NCI-H1417 treated with DMSO at 0.1 percent for 48 hours (cell line): ENCODE measurements at places on chromosomes 7 and 10.

DNA sequence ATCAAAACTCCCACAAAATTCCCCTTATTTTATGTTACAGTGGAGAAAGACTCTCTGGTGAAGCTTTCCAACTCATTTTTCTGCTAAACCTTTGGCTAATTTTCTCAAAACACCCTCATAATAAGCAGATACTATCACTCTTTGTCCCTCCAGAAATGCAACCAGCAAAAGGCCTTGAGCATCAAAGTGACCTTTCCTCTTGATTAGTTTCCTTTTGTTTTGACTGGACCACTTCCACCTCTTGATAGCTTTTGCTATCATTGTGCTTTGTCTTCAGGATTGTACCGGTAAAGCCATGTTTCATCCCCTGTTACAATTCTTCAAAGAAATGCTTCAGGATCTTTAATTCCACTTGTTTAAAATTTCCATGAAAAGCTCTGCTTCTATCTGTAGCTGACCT is 115.1 kb upstream of the SLC13A1 start:
- DNase-seq, result no peak

GRCh38 chr10:72124381-72124780 is 36.0 kb upstream of the SPOCK2 start:
- no peak for DNase-seq

DNA sequence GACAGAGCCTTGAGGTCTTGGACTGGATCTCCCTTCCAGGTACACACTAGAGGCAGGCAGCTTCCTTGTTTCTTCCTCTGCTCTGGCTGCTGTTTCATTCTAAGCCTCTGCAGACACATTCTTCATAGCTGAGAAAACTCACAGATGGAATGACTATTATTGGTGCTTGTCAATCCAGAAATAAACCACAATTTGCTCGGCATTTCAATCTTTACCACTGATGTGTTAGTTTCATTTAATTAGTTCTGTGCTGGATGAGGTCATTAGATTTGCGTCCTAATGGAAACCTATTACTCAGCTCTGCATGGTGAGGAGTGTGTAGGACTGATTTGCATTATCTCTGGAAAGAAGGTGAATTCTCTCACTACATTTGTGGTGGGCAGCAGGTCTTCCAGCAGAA is 392.5 kb downstream of the NRG3 start:
- DNase-seq, result no peak

DNA sequence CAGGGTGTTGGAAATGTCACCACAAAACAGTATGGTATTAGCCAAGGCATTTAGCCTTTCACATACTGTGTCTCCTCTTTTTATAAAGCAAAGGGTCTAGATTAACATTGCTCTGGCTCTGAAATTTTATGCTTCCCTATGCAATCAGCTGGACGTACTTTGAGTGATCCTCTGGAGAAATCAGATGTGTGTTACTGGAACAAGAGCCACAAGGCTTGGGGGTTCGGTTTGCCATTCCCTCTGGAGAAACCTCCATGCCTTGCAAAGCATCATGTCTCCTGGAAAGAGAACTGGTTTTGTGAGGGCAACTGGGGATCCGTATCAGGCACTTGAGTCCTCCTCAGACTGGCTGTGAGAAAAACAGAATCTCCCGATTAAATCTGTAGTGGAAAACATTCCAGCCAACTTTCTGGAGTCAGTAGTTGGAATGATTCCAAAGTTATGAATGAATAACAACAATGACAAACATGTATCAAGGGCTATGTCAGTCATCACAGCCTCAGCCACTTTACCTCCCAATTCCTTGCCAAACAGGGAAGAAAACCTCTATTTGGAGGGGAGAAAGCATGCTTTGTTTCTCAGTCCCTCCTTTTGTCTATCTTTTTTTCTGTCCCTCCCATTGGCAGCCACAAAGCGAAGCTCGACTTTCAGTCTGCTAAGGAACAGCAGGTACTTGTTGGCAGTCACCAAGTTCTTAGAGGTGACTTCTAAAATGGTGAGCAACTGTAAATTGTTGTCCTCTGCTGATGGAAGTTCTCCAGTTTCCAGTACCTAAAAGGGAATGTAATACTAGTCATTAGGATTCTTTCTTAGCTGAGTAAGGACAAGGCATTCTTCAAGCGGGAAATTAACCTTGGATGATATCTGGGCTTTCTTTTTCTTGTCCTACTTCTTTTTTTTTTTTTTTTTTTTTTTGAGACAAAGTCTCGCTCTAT is 864.8 kb upstream of the AUTS2 start:
- DNase-seq, result no peak

DNA sequence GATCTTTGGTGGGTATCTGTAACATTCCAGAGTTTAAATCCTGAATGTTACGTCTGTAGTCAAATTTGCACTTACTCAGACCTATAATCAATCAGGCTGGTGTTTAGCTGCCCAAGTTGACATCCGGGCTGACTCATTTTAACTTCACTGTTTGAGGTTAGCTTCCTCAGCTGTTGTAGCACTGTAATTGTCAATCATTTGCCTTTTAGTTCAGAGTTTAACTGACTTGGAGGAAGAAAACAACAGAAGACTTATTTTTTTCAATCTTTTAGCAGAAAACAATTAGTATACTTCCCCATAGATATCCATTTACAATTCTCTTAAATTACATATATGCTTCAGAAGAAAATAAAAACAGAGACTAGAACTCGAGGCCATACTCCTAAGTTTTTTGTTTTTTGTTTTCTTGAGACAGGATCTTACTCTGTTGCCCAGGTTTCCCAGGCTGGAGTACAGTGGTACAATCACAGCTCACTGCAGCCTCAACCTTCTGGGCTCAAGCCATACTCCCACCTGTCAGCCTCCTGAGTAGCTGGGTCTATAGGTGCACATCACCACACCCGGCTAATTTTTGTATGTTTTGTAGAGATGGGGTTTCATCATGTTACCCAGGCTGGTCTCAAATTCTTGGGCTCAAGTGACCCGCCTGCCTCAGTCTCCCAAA is 38.5 kb upstream of the LRRC17 start:
- no peak for DNase-seq

GRCh38 chr7:23759671-23760391 is 49.8 kb downstream of the STK31 start:
- DNase-seq, result no peak

DNA sequence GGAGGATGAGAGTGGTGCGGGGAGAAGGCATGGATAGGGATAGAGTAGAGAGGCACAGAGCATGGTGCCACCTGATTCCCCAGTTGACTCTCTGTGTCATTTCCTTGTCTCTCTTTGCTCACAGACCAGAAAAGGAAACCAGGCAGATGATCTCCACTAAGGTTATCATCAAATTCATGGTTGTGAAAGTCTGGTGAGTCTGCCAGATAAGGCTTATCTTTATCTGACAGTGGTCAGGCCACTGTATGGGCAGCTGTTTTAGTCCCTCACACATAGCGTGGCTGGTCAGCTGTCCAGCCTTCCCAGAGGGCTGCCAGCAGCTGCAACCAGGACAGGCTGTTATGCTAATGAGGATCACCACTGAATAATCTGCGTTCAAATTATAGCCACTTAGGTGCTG is 99.0 kb downstream of the ADRA2A start:
- no peak for DNase-seq

DNA sequence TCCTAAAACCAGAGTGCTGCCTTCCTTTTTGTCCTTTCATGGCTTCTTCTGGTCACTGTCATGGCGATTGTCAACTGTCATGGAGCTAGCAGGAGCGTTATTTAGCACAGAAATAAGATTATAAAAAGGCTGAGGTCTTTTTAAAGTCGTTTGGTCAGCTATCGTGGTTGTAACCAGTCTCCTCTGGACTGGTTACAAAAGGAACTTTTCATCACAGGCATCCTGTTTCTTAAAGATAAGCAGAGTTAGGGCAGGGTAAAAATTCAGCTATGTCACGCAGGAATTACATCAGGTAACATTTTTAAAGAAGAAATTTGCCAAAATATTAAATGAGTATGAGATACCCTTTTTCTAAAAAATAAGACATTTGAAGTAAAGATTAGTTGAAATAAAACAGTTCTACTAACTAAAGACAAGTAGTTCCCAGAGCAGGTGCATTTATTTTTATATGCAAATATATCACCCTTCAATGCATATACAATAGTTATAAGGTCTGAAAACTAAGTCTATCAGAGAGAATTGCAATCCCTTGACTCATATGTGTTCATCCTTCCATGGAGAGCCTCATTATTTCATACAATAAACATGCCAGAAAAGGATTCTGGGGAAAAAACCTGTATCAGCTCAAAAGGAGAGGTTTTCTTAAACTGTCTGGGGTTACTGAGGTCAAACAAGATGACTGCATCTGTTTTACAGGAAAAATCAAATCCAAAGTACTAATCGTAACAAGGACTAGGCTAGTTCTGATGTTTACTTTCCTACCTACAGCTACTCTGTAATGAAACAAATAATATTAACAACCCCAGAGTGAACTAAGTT is 20.9 kb downstream of the FAM24A start:
- no peak for DNase-seq

GRCh38 chr7:29488203-29488970 is 75.2 kb upstream of the PRR15 start:
- no peak for DNase-seq

GRCh38 chr10:85786401-85786899 is 580.1 kb downstream of the GRID1 start:
- peak; percentile 18 for DNase-seq

GRCh38 chr10:99993701-99994689 is 15.8 kb downstream of the DNMBP start:
- DNase-seq, result no peak

- DNase-seq, result no peak
Measured at GRCh38 chr10:47145290-47145934, 154.6 kb upstream of the GDF10 start.

GRCh38 chr10:15245530-15245929 is 77.0 kb upstream of the NMT2 start:
- no peak for DNase-seq

GRCh38 chr10:21953585-21954057 is 49.9 kb downstream of the DNAJC1 start:
- DNase-seq, result peak; percentile 23

DNA sequence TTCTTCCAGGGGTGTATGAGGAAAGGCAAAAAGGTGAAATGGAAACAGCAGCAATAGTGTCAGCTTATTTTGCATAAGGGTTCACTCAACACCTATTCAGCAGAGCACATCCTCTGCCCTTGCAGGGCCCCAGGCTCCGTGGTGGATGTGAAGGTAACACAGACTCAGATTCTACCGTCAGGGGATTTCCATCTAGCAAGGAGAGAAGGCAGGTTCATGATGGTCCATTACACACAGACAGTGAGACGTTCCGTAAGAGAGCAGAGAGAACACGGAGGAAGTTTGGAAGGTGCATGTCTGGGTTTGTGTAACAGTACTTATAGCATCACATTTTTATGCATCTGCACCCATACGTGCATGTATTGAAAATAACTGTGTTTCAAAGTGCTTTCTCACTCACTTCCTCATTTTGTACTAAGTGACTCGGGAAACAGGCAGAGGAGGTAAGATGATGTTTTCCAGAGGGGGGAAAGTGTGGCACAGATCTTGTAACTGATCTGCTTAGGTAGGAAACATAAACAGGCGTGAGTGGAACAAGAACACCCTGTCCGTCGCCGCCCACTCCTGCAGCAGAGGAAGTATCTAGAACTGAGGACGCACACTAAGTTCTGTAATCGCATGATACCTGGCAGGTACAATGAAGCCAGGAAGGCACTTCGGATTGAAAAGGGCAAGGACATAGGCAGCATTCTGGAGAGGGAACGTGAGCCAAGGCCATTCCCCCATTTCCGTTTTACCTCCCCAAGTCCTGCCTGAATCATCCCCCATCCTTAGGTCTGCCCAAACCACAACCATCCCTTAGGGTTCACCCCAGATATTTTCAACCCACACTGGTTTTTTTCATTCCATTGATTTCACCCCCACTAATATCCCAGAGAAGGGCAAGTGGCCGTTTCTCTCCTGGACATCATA is 1.0 kb upstream of the ENO4 start:
- no peak for DNase-seq

DNA sequence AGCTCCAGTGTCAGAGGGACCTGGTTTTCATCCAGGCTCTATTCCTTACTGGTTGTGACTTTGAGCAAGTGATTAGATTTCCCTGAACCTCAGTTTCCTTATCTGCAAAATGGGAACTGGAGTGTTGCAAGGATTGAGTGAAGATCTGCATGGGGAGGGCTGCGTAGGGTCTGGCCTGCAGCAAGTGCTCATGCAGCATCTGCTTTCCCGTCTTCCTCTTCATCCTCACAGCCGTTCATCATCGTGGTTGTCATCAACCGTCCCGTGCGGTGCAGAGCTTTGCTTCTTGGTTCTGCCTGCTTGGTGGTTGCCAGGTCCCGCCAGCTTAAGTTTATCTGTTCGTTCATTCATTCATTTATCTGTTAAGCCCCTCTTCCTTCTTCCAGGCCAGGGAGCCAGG is 135.0 kb downstream of the GRK5 start:
- DNase-seq, result no peak

- peak; percentile 83 for DNase-seq
Measured at GRCh38 chr7:84226759-84227158, 32.2 kb upstream of the SEMA3A start.

DNA sequence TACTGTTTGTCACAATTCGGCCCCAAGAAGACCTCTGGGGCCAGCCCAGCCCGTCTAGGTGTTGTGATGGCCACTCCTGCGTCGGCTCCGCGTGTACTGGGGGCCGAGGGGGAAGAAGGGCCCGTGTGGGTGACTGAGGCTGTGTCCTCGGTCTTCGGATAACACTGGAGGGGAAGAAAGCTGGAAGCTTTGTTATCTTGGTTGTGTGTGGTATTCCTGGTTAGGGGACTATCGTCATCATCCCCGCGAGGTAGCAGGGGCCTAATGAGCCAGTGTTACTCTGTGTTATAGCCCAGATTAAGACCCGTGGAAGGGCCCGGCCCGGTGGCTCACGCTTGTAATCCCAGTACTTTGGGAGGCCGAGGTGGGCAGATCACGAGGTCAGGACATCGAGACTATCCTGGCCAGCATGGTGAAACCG is 854 bp downstream of the MTG1 start:
- DNase-seq, result no peak

GRCh38 chr7:16649196-16649595 is 3.2 kb downstream of the BZW2 start:
- DNase-seq, result no peak

DNA sequence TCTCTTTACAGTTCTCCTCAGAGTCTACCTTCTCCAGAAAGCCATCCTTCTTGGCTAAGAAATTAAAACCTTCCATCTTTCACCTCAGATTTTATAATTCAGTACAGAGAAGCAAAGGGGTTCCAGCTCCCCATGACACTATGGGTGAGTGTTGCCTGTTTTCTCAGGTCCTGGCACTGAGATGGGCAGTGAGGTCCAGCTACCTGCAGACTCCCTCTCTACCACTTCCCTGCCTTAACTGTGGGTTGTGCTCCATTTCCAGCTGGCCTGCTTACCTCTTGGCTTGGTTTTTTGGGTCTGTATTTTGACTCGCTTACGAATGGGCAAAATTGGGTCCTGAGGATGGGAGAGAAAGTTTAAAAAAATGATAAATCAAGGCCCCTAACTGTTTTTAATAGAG is 26.3 kb downstream of the ZCWPW1 start:
- DNase-seq, result no peak

DNA sequence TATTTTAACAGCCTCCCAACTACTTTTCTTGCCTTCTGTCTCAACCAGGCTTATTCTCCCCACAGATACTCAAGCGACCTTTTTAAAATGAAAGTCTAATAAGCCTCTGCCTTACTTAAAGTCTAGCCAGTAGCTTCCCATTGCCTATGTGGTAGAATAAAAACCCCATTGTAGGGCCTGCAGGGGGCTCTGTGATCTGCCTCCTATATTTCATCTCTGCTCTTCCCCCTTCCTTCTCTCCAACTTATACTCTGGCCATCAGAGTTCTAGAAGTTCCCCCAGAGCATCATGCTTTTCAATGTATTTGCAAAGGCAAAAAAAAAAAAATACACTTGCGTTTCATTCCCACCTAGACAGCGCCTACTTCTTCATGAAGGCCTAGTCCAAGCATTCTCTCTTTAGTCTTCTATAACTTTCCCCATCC is 167.7 kb upstream of the ADO start:
- no peak for DNase-seq

GRCh38 chr7:115805458-115805857 is 225.1 kb downstream of the TFEC start:
- DNase-seq, result no peak
